ENCODE measurements at places on chromosomes 13 and 19. TPM values are rescaled to one million over a fixed set of nuclear protein-coding genes. Genes with fewer than 3 reads are reported as not detected.

The MEIOSIN gene
- total RNA-seq, result not detected

The SCN1B gene
- 0.64 TPM for total RNA-seq

The OR10H2 gene
- total RNA-seq, result not detected

The FBN3 gene
- not detected for total RNA-seq

The STX10 gene
- 47.2 TPM for total RNA-seq

The NTF4 gene
- 5.5 TPM for total RNA-seq

The CHST8 gene
- total RNA-seq, result 0.14 TPM

The URAD gene
- not detected for total RNA-seq
